BJ (cell line): ENCODE measurements at places on chromosomes 6 and 20. TPM values are rescaled to one million over a fixed set of nuclear protein-coding genes. Genes with fewer than 3 reads are reported as not detected.

GRCh38 chr20:32040142-32040953 lies 11.7 kb upstream of the HCK start:
- no peak for DNase-seq

DNA sequence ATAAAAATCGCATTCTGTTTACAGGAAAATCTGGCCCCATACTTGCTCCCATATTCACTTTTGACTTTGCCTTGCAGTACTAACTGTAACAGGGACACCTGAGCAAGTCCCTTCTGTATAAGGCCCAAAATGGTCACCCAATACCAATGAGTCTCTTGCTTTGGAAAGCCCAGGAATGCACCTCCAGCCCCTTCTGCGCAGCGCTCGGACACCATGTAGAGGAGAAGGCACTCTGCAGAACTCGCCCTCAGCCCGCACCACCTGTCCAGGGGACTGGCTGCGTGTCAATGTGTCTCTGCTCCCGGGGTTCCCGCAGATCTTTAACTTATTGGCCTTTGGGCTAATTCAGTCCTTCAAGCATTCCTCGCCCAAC lies 746 bp upstream of the PRND start:
- DNase-seq: no peak

GRCh38 chr6:78570044-78570443 lies 297.3 kb upstream of the IRAK1BP1 start:
- no peak for DNase-seq

GRCh38 chr20:51507216-51508036 lies 35.1 kb downstream of the NFATC2 start:
- no peak for DNase-seq

DNA sequence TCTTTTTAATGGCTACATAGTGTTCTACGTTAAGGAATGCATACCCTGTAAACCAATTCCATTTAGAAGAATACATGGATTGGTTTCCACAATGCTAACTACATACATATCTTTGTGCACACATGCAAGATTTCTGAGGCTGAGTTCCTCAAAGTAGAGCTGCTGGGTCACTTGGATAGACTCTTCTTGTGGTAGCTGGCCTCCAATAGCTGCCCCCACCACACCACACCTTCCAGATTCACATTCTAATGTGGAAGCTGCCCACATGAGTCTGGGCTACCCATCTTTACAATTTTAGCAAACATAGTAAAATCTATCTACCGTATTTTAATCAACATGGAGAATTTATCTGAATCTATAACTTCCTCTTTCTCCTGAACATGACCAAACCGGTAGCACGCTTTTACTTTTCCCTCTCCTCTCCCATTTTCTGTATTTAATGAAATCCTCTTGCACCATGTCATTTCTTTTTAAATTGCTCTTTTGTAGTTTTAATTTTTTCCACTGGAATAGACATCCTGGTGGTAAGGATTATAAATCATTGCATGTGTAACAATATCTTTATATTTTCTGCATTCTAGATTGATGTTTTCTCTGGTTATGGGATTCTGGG lies 74.7 kb upstream of the CITED2 start:
- DNase-seq: no peak

DNA sequence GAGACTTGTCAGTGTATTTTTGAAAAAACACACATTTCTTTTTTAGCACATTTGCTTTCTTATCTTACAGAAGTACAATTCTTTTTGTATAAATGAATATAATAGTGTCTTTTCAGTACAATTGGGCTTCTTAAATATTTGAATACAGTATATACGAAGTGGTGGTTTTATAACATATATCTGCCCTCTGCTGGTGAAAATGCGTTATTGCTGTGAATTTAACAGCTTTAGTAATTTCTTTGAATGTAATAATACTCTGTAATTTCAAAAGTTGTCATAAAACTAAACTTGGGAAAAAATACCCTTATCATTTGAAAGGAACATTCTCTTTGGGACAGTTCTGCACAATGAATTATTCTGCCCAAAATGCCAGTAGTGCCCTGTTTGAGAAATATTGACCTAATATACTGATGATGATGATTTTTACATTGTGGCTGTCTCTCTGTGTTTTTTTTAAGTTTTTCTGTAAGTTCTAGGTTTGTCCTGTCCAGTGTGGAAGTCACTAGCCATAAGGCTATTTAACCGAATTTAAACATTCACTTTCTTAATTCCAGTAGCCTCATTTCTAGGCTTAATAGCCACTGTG lies 19.0 kb downstream of the SMAP1 start:
- no peak for DNase-seq

GRCh38 chr20:37316116-37316774 lies 26.8 kb downstream of the MANBAL start:
- DNase-seq: no peak

DNA sequence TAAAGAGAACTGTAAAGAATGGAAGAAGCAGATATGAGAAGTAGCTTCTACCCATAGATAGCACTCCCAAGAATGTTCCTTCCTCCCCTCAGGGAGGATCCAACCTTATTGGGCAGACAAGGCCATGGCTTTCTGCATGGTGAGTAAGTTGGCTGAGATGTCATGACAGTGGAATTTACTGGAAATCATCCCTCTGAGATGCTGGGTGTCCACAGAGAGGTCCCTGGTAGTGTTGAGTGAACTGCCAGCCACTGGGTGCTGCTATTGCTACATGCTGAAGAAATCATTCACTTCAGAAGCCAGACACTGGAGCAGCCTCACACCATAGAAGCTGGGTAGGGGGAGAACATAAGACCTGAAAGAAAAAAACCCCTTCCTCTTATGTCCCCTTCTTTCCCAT lies 46.4 kb upstream of the FERMT1 start:
- DNase-seq: no peak

GRCh38 chr6:8240301-8240700 lies 138.0 kb upstream of the EEF1E1 start:
- DNase-seq: no peak

GRCh38 chr6:86380571-86381125 lies 556.7 kb upstream of the HTR1E start:
- DNase-seq: no peak

DNA sequence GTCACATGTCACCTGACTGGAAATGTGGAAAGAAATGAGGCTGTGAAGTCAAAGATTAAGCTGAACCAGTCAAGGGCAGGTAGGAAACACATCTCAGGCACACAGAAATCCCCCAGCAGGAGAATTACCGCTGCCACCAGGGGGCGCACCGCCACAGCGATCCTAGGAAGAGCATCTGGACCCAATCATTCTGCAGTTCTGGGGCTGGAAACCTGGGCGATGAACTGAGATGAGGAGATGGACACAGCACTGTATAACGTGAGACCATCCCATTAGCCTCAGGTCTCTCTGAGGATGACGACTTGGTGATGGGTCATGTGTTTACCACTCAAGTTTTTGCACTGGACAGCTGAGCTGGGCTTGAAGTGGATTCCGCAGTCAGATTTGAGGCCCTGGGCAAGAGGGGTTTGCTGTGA lies 6.5 kb upstream of the SLC24A3 start:
- no peak for DNase-seq

GRCh38 chr20:21137078-21137477 lies 11.2 kb downstream of the KIZ start:
- DNase-seq: no peak

DNA sequence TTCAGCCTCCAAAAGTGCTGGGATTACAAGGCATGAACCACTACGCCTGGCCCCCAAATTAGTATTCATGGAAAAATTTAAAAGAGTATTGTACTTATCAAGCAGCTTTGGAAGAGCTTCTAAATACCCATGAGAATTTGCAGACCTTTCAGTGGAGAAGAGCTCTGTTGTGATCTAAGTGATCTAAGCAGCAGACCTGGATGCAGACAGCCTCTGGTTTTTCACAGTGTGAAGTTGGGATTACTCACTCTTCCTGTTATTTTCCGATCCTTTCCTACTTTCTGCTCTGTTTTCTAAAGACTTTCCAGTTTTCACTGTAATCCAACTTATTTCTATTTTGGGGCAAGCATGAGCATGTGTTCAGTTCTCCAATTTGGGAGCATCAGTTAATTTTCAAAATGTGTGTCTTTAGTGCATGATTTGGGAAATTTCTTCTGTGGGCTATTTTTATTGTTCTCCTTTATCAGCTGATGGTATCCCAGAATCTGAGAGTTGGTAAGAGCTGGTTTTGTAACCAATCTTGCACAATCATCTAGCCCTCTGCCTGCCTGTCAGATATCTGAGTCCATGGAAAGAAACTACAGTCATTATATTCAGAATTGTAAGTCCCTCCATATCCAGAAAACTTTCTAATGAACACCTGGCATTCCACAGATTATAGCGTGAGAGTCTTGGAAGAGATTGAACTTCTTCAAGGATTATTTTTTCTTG lies 207.7 kb upstream of the DTNBP1 start:
- no peak for DNase-seq

DNA sequence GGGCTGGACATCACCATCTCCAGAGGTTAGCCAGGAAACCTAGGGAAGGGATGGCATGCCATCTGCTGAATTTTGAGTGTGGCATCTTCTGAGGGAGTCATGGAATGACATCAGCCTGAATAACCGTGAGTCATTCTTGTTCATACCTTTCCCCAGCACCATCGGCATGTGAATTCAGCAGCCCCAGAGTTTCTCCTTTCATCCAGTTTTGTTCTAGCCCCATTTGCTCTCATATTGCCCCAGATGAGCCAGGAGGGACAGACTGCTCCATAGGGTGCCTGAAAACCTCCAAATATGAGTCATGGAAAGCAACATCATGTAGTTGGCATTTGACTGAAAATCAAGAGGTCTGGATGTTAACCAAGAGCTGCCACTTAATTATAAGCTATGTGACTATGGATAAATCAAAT lies 219.2 kb upstream of the SGK1 start:
- DNase-seq: peak; percentile 59

DNA sequence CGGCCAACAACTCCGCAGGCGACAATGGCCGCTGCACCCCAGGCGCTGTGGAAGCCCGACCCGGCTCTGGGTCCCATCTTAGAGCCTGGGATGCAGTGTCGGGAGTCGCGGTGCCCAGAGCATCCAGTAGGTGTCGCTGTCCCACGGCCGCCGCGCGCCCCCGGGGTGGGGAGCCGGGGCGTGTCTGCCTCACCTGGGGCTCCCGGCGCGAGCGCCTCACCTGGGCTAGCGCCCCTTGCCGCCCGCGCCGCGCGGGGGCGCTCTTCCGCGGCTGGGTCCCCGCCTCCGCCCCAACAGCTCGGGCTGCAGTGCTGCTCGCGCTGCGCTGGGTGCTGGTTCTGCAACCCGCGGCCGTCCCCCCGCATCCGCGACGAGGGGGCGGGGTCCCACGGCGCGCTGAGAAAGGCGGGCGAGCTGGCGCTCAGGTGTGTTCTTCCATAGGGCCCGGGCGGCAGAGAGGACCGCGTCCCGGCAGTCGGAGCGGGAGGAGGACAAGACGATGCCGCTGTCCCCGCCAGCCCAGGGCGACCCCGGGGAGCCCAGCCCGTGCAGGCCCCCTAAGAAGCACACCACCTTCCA lies at the start of gene CRYBG1:
Gene CRYBG1 (plus strand): TSS at position 308 of the 579 bp plus-strand sequence. CDS start 192 bp downstream, at position 500.
- DNase-seq: no peak

DNA sequence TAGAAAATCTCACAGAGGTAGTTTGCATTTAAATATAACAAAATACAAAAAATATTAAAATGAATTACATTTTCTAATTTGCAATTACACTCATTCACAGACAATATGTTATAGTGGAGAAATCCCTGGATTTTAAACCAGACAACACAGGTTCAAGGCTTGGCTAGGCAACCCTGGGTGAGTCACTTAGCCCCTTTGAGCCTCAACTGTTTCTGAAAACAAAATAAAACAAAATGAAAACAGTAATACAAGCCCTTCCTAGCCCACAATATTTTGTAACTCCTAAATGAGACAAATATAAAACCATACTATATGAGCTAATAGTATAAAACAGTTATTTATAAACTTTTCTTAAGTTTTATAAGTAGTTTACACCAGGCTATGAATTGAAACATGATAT lies 41.0 kb downstream of the UQCC1 start:
- no peak for DNase-seq

- peak; percentile 87 for DNase-seq
Observed at GRCh38 chr20:17558154-17558940, 11.5 kb upstream of the DSTN start.

GRCh38 chr6:130558131-130558530 lies 192.3 kb downstream of the TMEM200A start:
- DNase-seq: no peak

DNA sequence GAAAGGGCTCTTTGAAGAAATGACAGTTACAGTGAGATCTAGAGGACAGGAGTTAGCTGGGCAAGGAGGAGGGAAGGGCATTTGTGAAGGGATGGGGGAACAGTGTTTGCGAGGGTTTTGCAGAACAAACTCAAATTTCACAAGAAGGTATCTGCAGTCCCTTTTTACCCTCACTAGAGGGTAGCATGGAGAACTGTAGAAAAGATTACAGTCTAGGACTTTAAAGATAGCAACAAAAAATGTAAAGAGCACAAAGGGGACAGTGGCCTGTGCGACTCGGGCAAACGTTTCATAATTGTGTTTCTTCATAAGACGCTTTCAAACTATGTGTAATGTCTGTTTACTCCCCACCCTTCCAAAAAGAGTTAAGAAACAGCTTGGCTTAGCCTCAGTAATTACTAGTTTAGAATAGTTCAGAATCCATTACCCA lies 21.2 kb upstream of the ASXL1 start:
- DNase-seq: no peak

- DNase-seq: no peak
Observed at GRCh38 chr6:137552809-137553208, 58.6 kb upstream of the OLIG3 start.

- no peak for DNase-seq
Observed at GRCh38 chr6:82740072-82740471, 325.6 kb downstream of the UBE3D start.

DNA sequence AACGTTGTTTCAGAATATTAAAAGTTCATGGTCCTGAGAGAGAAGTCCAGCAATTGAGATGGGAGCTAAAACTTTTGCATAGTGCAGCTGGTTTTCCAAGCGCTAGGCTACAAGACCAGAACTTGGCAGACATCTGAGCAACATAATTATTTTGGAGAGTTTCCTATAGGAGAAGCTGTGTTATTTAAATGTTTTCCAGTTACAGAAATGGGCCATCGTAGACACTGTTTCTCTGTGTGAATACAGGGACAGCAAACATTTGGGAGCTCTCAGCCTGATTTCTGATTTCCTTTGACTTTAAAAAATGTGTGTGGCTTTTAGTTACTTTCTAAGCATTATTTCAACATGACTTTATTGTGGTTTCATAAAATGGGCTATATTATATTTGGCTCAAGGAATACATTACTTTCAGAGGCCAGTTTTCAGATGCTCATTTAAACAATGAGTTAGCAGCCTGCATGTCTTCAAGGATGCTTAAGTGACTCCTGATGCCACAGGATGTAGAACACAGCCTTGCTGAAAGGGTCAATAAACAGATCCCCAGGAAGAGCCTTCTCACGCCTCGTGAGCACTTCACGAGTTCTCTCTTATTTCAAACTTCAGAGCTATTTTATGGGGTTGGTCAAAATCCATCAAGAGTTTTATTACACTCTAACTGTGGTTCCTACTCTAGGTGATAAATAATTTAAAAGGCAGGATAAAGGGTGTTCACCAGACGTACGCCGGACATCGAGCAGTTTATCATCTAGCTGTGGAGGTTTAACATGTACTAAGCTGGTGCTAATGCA lies 193.8 kb downstream of the SMOC2 start:
- no peak for DNase-seq

SLC22A23 gene
- 0.28 and 0.44 TPM in 2 replicates for polyA plus RNA-seq

ANKRD6 gene
- 0.61 and 1.1 TPM in 2 replicates for polyA plus RNA-seq

ABHD16B gene
- polyA plus RNA-seq: not detected in 2 replicates

DEFB115 gene
- polyA plus RNA-seq: not detected in 2 replicates

IL17F gene
- not detected in 2 replicates for polyA plus RNA-seq

EPHA7 gene
- polyA plus RNA-seq: 0.01 TPM in 1 of 2 replicates, not detected in the other

MEI4 gene
- not detected in 2 replicates for polyA plus RNA-seq
